ENCODE measurements at places on chromosomes 1 and 21.

DNA sequence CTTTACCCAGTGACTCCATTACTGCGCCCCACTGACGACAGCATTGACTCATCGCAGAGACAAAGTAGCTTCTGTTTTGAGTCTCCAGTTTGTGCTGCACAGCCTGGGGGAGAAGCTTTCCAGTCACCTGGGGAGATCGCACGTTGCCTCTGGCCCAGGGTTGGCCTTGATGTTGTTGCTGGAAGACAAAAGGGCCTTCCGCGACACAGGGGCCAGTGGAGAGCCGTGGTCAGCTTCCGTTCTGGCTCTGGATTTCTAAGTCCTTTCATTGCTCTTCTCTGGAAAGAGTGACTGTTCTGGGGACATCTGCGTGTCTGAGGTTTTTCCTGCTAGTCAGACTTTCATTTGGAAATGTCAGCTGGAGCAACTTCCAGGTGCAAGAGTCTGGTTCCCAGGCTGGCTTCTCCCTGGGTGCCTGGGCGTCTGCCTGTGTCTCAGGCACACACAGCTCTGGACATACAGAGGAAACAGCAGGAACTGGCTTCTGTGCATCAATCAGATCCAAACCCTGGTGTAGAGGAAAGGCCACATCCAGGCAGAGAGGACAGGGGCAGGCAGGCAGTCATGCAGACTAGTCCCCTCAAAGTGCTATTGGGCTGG lies 257.0 kb downstream of the SIPA1L2 start:
- DNase-seq: no peak

GRCh38 chr21:29245104-29245643 lies 53.5 kb upstream of the BACH1 start:
- no peak for DNase-seq

- DNase-seq: no peak
Measured at GRCh38 chr1:56024155-56024554, 555.2 kb downstream of the PLPP3 start.

- DNase-seq: no peak
Measured at GRCh38 chr21:45508607-45509565, 33.4 kb downstream of the SLC19A1 start.

- DNase-seq: peak; percentile 9
Measured at GRCh38 chr1:82492159-82492558, 691.4 kb downstream of the ADGRL2 start.
